ENCODE measurements at places on chromosomes 2 and 18.

DNA sequence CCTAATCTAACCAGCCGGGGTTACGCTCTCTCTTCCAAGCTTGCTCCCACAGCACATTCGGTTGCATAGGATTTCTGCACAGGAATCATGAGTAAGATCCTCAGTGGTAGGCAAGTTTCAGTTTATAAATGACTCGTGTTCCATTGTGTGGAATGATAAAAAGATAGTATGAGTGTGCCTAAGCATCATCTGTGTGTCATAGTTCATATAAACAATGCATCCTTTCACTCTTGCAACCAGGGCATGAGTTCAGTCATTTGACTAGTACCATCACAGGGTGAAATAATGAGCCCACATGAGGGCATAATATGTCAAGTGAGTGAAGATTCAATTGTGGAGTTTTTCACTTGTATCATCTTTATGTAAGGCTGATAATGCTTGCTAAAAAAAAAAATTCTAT lies 417.1 kb upstream of the CDH2 start:
- DNase-seq = no peak

- DNase-seq = no peak
Observed at GRCh38 chr2:170643346-170643745, 71.8 kb upstream of the SP5 start.

- DNase-seq = no peak
Observed at GRCh38 chr2:5594249-5594695, 97.9 kb upstream of the SOX11 start.

GRCh38 chr2:194203898-194204297 lies 1453.1 kb upstream of the SLC39A10 start:
- DNase-seq = no peak

GRCh38 chr18:13032173-13032572 lies 41.0 kb downstream of the CEP192 start:
- DNase-seq = no peak

- DNase-seq = no peak
Observed at GRCh38 chr2:137521653-137522619, 442.3 kb upstream of the HNMT start.

DNA sequence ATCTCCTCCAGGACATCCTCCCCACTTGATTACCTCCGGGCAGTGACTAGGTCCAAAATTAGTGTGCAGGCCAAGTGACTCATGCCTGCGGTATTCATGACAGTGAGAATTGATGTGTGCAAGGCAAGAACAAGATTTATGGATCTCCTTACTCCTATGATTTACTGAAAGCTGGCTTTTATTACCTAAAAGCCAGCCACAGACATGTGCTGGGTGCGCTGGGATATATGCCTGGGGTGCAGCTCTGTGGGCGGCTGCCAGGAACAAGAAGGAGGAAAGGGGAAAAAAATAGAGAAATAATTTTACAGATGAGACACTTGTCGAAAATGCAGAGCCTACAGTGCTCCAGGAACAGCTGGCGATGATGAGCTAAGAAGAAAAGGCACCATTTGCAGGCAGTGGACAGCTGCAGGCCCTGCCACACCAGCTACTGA lies 359.3 kb downstream of the CMPK2 start:
- DNase-seq = no peak

DNA sequence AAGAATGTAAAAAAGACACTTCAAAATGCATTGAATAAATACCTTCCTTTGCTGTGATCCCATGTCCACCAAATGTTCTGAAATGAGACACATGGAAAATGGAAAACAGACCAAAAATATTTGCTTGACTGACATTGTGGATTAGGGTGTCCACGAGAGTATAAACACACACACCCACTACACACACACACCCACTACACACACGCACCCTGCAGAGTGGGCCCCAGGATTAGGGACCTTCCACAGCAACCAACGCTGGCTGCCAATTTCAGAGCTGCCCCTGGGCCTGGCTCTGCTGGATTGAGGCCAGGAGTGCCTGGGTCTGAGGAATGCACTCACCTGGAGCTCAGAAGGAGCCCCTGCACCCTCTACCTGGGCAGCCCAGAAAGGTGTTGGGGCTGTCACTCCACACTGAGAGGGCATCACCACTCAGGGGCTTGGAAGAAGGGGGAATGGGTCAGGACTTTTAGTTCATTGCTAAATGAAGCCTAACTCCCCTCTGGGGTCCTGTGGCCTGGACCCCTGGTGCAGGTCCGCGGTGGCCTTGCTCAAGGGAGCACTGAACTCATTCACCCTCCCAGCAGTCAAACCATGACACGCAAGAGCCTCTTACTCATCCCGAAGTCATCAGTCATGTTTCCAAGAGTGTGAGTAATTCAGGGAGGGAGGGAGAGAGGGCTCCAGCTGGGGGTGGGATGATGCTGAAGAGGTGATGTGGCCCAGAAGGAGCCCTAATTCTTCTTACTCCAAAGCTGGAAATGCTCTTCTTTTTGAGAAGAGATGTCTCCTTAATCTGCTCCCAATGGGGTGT lies 50.2 kb upstream of the PLB1 start:
- peak; percentile 74 for DNase-seq

DNA sequence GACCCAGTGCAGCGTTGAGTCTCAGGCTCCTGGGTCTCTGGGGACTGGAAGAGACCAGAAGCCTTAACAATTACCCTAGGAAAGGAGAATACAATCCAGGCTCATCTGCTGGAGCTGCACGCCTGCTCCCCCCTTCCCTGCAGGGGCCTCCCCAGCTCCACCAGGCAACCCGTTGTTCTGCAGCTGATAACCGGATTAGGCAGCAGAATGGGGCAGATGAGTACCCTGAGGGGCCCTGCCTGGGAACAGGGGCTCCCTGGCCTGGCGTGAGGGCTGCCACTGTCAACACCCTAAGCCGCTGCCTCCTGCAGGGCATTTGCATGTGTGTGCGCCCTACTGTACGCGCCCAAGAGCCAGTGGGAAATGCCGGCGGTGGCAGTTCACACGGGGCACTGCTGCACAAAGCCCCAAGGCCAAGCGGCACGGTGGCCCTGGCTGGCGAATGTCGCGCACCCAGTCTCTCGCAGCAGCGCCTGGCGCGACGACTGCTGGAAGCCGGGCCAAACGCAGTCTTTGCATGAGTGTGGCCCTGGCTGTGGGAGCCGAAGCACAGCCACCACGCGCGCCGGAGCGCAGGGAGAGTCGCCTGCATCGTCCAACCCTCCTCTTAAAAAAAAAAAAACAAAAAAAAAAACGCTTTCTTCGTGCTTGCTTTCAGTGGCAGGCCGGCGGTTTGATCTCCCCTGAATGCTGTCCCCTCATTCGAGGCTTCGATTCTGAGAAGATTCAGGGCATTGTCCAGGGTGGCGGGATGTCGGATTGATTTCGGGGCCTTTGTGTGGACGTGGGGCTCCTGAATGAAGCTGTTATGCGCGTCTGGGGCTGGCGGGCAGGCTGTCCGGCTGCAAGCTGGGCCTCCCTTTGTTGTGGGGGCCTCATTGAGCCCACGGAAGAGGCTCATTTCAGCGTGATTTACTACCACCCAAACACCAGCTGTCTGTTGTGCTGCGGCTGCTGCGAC lies 63.8 kb downstream of the SETBP1 start:
- DNase-seq = no peak
